Heart left ventricle (tissue), 16 donors: ENCODE measurements at places on chromosomes 1 and 21. TPM values are rescaled to one million over a fixed set of nuclear protein-coding genes. Genes with fewer than 3 reads are reported as not detected.
A peak's percentile ranks its signal among the peaks of the same experiment; 100 is the strongest.

- H3K36me3 ChIP-seq = peaks cover 51% of the 10 kb centered on the region
- H3K27ac ChIP-seq = no peak overlapping the region
- DNase-seq = no peak
- H3K4me3 ChIP-seq = no peak overlapping the region
Observed at GRCh38 chr1:25342846-25343245, 4.7 kb downstream of the TMEM50A start.

The ERICH3 gene
- polyA plus RNA-seq = 0.03 TPM

- H3K27me3 ChIP-seq = no peaks in the 10 kb centered on the region
- no peak for DNase-seq
- H3K27ac ChIP-seq = peak overlapping the region; percentile 48
- H3K36me3 ChIP-seq = no peaks in the 10 kb centered on the region
- H3K4me1 ChIP-seq = peaks cover 33% of the 10 kb centered on the region
- peak overlapping the region; percentile 87 for H3K4me3 ChIP-seq
Observed at GRCh38 chr21:37370152-37371040, 3.8 kb downstream of the DYRK1A start.

The FMN2 gene
- polyA plus RNA-seq = not detected

DNA sequence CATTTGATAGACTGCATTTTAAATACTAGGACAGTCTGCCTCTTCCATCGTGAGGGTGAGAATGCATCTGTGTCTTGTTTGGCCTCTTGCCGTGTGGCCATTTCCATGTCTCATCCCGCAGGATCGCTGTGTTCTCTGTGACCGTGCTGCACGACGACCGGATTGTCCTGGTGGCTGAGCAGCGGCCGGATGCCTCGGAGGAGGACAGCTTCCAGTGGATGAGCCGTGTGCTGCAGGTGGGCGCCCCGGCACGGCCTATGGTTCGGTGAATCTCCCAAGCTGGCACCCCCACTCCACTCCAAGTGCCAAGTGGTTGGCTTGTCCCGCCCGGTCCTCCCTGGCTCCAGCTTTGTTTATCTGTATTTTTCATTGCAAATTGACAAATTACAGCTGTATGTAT, 55.2 kb downstream of the S100B start:
- no peaks in the 10 kb centered on the region for H3K27me3 ChIP-seq
- no peak overlapping the region for H3K4me3 ChIP-seq
- no peak overlapping the region for H3K27ac ChIP-seq
- no peak for DNase-seq
- no peaks in the 10 kb centered on the region for H3K4me1 ChIP-seq

- no peak overlapping the region for H3K4me3 ChIP-seq
- no peaks in the 10 kb centered on the region for H3K4me1 ChIP-seq
- DNase-seq = no peak
- H3K27me3 ChIP-seq = no peaks in the 10 kb centered on the region
- H3K27ac ChIP-seq = no peak overlapping the region
Observed at GRCh38 chr1:45640293-45640692, 16.4 kb upstream of the CCDC17 start.

GRCh38 chr1:246254854-246255253, 252.2 kb downstream of the SMYD3 start:
- no peaks in the 10 kb centered on the region for H3K36me3 ChIP-seq
- DNase-seq = no peak
- H3K4me3 ChIP-seq = no peak overlapping the region

DNA sequence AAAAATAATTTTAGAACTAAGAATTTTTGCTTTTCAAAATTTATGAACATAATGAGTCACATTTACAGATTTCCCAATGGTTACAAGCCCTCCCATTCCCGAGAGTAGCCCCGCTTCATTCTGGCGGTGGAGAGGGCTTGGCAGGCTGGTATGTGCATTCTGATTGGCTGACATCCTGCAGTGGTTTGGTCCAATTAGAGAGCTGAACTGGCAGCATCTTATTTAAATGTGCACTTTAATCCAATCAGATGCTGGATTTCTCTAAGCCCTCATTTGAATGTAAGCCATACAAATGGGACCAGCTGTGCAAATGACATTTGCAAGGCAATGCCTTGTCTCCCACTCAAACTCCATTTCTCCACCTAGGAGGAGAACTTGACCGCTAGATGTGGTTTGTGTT, 18.0 kb upstream of the TRIM17 start:
- no peaks in the 10 kb centered on the region for H3K4me1 ChIP-seq
- H3K27me3 ChIP-seq = no peaks in the 10 kb centered on the region
- no peak overlapping the region for H3K27ac ChIP-seq
- no peak overlapping the region for H3K4me3 ChIP-seq

The ATP1A4 gene
- polyA plus RNA-seq = 0.12 TPM

DNA sequence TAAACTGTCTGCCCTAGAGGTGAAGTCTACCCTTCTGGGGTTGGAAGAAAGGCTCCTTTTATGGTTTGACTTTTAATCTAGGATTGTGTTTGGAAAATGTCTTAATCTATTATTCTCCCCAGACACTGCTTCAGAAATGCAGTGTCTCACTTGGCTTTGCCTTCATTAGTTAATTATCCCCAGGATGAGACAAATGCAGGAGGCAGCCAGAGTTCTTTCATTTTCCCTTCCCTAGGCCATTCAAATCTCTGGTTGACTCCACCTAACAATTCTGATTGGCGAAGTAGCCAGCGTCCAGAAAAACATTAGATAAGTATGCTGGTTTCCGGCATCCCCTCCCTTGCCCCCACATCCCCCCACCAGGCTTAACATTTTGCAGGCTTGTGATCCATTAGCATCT, 325.8 kb upstream of the PBX1 start:
- H3K4me3 ChIP-seq = no peak overlapping the region
- no peak for DNase-seq
- no peaks in the 10 kb centered on the region for H3K4me1 ChIP-seq
- H3K36me3 ChIP-seq = no peaks in the 10 kb centered on the region

The CAPN8 gene
- polyA plus RNA-seq = not detected

The FRRS1 gene
- 6.6 TPM for polyA plus RNA-seq

The NOTCH2NLA gene
- polyA plus RNA-seq = 14.6 TPM

The RNU1-3 gene
- not detected for polyA plus RNA-seq

The PADI3 gene
- polyA plus RNA-seq = not detected

DNA sequence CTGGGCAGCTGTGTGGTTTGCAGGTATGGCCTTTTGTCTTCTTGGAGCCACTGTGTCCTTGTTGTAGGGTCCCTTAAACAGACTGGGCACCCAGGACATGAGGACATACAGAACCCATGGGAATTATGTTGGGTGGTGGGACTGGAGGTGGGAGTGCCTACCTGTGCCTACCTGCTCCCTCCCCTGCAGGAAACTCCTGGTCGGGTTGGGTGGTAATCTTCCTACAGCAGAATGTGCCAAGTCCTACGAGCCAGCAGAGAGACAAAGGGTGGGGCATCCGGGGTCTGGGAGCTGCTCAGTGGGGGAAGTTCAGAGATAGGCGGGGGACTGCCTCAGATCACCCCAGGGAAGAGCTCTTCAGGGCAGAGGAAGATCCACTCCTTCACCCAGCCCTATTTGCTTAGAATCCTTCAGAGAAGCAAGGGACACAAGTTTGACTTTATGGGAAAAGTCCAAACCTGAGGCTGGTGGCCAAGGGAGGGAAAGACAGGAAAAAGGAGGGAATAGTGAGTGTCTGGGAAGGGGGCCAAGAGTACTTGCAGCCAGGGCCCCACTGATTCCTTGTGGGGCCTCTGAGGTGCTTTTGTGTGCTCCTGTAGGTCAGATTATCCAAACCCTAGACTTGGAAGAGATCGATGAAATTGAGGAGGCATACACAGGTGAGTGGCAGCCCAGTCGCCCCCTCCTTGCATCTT, 58.3 kb downstream of the KIF21B start:
- H3K4me1 ChIP-seq = no peaks in the 10 kb centered on the region
- no peaks in the 10 kb centered on the region for H3K27me3 ChIP-seq
- peak; percentile 7 for DNase-seq

The S100A16 gene
- polyA plus RNA-seq = 72.6 TPM

The TSPEAR gene
- 2.6 TPM for polyA plus RNA-seq

DNA sequence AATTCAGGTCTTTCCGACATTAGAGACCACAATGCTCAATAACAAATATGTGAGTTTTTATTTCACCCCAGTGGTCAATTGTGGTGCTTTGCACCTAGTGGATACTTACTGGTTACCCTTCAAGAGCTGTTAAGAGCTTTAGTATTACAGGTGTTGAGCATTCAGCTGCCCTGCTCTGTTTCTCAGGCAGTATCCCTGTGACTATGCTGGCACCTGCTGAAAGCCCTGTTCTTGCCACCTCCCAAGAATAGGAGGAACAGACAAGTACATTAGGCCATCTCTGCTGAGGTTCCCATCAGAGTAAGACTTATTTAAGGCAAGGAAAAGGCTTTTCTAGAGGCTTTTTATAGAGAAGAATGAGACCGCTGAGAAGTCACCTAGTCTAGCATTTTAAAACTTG, 60.8 kb downstream of the NOS1AP start:
- no peak overlapping the region for H3K4me3 ChIP-seq
- no peak overlapping the region for H3K27ac ChIP-seq
- peaks cover 49% of the 10 kb centered on the region for H3K4me1 ChIP-seq
- DNase-seq = no peak

GRCh38 chr1:233500106-233500505, 113.8 kb upstream of the KCNK1 start:
- no peaks in the 10 kb centered on the region for H3K27me3 ChIP-seq
- H3K36me3 ChIP-seq = no peaks in the 10 kb centered on the region
- no peak overlapping the region for H3K4me3 ChIP-seq
- no peak overlapping the region for H3K27ac ChIP-seq
- no peaks in the 10 kb centered on the region for H3K4me1 ChIP-seq
- no peak for DNase-seq

DNA sequence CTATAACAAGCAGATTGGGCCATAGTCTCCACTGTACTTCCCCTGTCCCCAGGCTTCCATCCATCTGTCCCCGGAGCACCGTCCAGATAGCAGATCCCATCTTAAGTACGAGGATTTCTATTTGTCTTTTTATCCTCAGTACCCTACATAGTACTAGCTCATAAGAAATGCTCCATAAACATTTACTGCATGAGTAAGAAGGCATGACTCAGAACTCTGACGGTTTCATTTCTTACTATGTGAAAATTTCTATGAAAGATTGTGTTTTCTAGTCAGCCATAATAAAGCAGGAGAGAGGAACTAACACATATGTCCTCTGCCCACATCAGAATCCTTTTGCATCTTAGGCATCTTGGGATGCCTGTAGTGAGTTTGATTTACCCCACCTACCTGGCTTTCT, 49.5 kb downstream of the CHD1L start:
- H3K27me3 ChIP-seq = no peaks in the 10 kb centered on the region
- no peak for DNase-seq
- H3K36me3 ChIP-seq = peaks cover 97% of the 10 kb centered on the region
- H3K4me1 ChIP-seq = no peaks in the 10 kb centered on the region

- no peaks in the 10 kb centered on the region for H3K4me1 ChIP-seq
- H3K4me3 ChIP-seq = no peak overlapping the region
- no peak for DNase-seq
- no peaks in the 10 kb centered on the region for H3K27me3 ChIP-seq
Observed at GRCh38 chr1:101769520-101769919, 227.2 kb downstream of the OLFM3 start.
